Stimulated activated CD8-positive, alpha-beta memory T cell treated with anti-CD3 and anti-CD28 coated beads, Interleukin-4, amount 100 ng/mL, for 4 hours (primary cell): ENCODE measurements at places on chromosomes 6 and 20.

DNA sequence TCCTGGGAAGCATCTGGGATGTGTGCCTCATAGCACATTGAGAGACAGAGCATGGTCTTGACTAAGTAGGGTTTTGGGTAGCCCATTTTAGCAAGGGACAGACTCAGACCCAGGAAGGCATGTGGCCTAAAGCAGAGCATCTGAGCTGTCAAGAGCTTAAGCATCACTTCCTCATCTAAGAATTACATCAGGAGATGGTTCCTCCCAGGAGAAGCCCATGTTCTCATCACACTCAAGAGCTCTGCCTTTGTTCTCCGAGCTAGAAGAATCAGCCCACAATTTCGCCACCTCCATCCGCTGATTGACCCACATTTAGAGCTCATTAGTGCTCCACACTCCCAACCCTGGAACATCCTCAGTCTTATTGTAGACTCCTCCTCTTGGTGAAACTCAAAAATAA is 68.3 kb downstream of the NPEPL1 start:
- DNase-seq = no peak

- DNase-seq = no peak
Measured at GRCh38 chr20:61657721-61658377, 405.8 kb downstream of the CDH4 start.

- DNase-seq = no peak
Measured at GRCh38 chr6:25404693-25405169, 125.6 kb downstream of the CARMIL1 start.

DNA sequence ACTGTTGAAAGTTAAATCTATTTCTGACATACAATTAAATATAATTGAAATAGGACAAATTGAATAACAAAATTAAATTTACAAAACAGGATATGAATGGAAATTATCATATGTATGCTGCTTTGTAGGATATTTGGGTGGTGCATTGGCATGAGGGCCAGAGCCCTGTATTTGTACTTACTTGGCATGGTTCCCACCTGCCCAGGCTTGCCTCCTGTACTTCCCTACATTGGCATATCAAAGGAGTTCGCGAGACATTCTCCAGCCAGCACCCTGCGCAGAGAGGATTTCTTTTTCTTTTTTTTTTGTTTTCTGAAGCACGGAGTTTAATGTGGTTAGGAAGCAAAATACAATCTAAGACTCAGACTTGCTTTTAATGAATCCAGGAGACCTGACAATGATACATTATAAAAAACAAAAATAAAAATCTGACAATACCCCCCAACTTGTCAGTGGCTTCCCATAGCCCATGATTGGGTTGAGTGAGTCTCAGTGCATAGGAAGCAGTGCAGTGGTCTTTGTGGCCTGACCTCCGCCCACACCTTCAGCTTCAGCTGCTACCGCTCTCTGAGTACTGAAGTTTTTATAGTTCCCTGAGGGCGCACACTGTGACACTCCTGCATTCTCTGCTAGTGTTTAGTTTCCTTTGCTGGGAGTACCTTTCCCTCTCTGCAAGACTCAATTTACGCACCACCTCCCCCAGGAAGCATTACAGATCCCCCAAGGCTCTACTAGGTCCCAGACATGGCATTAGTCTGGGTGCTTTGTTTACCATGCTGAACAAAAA is 440.8 kb downstream of the UTRN start:
- peak; percentile 5 for DNase-seq

GRCh38 chr6:85278466-85279035 is 171.3 kb upstream of the NT5E start:
- DNase-seq = no peak

DNA sequence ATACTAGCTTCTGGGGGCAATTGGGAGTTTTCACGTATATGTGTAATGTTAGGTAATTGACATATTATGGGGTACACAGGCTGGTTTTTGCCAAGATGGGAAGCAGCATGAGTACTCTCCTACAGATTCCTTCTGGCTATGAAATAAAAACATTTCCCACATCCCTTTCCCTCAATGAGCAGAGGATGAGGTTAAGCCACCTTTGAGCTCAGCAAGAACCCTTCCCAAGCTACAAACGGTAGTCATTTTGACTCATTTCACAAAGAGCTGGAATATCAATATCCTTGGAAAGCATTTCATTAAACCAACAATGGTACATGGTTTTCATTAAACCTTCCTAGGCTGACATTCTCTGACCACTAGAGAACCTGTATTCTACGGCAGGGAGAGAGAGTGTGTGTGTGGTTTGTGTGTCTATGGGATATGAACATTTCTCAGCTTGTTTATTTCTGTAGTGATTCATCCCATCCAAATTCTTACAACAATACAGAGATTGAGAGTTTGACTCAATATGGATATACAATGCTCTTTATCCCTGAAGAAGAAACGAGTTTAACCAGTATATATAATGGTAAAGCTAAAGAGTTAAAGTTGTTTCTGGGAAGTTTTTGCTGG is 119.5 kb downstream of the ARHGAP18 start:
- no peak for DNase-seq

- DNase-seq = no peak
Measured at GRCh38 chr6:31826793-31827285, 699 bp upstream of the HSPA1B start.

DNA sequence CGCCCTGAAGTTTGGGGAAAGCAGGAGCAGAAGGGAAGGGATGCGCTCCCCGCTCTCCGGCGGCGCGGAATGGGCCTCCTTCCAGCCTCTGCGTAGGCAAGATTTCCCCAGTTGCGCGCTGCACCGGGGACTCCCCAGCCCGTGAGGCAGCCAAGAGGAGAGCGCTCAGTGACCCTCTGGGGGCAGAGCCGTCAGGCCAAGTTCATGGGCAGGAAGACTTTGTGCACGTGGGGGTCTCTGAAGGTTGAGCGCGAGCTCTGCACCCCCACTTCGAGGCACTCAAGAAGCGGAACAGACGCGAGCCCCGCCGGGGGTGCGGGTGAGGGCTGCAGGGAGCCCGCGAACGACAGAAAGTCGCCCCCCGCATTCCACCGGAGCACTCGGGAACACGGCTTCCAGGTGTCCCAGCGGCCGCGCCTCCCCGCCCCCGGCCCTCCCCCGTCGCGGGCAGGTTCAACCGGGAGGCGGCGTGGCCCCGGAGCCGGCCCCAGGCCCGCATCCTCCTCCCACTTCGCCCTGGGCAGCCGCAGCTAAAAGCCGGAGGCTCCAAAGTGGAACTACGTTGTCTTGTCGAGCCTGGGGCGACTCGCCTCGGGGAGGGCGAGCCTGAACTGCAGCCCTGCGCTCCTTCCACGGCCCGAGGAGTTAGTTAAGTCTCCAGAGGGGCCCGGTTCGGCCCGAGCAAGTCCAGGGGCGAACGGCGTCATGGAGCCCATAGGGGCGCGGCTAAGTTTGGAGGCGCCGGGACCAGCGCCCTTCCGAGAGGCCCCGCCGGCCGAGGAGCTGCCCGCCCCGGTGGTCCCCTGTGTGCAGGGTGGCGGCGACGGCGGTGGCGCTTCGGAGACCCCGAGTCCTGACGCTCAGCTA is at the start of gene PPP1R3G:
TSS of gene PPP1R3G (plus strand) at position 561 of the 867 bp plus-strand sequence. CDS start at position 706, 145 bp downstream.
- no peak for DNase-seq

DNA sequence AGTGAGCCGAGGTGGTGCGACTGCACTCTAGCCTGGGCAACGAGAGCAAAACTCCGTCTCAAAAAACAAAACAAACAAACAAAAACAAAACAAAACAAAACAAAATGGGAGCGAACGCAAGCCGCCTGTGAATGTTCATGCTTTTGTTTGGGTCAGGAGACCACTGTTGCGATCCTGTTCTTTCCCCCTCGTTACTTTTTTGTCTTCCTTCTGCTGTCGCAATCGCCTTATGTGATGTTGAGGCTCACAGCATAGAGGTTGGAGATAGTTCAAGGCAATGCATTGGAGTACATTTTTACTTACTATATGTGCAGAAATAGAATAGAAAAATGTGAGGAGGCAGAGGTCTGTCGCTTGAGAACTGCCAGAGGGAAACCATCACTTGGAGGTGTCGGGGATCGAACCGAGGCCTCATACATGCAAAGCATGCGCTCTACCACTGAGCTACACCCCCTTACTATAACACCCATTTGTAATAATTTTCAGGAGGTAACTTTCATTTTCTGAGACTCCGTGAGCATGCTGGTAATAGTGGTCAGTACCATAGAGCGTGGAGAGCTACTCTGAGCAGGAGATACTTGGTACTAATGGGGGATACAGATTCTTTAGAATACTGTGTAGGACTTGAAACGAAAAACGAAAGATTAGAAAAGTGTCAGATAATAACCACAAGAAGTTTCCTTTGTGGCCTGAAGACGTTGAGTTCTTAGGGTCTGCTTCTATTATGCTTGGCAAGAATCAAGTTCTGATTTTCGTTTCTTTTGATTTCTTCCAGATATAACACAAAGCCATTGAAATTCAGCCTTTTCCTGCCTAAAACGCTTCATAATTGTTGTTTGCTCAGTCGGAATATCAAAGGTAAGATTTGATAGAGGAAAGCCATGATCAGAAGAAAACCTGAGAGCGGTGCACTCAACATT is 121.1 kb downstream of the TRIM27 start:
- DNase-seq = no peak

GRCh38 chr20:53944796-53945195 is 125.6 kb downstream of the BCAS1 start:
- DNase-seq = no peak

DNA sequence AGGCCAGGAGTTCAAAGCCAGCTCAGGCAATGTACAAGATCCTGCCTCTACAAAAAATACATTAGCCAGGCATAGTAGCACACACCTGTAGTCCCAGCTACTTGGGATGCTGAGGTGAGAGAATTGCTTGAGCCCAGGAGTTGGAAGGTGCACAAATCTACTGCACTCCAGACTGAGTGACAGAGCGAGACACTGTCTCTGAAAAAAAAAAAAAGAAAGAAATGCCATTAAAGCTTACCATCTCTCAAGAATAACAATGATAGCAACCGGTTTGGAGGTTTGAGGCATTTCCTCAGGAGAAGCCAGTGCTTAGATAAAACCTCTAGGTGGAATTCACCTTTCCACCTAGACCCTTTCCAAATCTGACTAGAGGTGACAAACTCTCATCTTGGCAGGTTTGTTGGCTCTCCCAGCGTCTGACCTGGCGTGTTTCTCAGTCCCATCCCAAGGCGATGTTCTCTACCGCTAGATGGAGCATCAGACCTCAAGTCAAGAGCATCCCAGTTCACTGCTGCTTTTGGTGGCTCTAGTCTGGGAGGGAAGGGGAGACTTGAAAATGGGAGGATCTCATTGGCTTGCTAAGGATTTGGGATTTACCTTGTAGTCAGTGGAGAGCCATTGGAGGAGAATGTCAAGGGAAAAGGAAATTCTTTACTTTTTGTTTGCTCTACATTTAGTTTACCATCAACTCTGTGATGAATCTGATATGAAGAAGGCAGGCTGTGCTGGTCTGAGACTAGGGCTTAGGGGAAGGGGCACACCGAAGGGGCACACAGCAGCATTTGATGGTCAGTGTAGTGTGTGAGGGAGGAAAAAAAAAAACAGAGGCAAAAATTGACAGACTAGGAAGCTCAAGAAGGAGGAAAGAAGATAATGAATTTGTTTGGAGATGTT is 67.9 kb downstream of the NCOA7 start:
- DNase-seq = no peak

- no peak for DNase-seq
Measured at GRCh38 chr6:114281496-114281895, 61.3 kb downstream of the HS3ST5 start.

DNA sequence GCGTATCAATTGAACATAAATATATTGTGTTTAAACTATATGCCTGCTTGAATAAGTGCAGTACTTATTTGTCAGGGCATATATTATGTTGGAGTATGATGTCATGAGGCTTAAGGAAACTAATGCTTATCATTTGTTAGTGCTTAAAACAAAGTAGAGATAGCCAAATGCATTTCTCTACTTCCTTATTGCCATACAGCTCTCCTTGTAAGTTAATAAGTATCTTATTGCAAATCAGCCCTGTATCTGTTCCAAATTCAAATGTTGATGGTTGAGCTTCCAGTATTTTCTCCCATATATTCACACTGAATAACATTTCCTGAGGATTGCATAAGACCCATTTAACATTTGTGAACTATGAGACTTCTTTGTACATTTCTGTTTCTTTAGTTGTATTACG is 57.8 kb downstream of the CARMIL1 start:
- DNase-seq = no peak

- no peak for DNase-seq
Measured at GRCh38 chr6:145110109-145110508, 625.2 kb downstream of the EPM2A start.

DNA sequence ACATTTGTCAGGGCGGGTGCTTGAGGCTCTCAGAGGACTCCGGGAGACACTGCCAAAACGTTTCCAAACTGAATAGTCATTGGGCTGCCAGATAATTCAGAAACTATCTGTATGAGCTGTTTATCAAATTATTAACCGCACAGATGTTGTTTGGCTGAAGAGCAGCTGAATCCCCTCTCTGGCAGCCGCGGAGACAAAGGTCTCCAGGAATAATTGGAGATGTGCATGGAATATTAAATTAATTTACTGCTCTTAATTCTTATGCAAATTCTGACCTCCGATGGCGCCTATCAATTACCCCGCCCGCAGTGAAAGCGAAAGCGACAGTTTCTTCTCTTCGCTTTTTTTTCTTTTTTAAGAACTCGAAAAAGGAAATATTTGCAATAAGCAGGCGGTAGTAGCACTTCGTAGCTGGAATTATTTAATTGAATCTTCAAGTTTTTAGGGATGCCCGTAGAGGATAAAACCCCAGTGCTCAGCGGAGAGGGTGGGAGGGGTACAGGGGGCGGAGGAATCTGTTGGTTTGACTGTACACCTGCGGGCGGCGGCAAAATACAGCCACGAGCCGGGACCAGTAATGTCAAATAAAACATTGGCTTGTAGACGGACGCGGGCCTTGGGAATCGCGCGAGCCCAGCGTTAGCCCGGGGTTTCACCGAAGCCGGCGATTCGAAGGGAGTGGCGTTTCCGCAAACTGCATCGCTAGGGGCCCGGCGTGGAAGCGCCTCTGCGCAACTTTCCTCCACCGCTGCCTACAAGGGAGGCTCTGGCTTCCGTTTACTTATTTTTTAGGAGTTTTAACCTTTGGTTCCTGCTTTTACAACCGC is 6.2 kb downstream of the LINC00237 start:
- no peak for DNase-seq

DNA sequence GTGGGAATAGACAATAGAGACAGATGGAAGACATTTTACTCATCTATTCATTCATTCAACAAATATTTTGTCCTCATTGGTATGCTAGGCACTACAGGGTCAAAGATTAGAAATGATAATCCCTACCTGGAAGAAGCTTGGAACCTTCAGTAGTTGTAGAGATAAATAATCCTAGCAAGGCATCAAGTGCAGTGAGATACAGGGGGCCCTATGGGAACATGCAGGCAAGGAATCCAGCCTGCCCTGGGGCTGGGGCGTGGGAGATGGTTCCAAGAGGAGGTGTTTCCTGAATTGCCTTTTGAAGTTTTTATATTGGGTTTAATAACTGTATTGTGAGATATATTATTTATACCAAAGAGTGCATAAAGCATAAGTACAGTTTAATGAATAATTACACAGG is 64.5 kb downstream of the TRMT11 start:
- DNase-seq = no peak
